ENCODE measurements at places on chromosomes 13 and 19.

DNA sequence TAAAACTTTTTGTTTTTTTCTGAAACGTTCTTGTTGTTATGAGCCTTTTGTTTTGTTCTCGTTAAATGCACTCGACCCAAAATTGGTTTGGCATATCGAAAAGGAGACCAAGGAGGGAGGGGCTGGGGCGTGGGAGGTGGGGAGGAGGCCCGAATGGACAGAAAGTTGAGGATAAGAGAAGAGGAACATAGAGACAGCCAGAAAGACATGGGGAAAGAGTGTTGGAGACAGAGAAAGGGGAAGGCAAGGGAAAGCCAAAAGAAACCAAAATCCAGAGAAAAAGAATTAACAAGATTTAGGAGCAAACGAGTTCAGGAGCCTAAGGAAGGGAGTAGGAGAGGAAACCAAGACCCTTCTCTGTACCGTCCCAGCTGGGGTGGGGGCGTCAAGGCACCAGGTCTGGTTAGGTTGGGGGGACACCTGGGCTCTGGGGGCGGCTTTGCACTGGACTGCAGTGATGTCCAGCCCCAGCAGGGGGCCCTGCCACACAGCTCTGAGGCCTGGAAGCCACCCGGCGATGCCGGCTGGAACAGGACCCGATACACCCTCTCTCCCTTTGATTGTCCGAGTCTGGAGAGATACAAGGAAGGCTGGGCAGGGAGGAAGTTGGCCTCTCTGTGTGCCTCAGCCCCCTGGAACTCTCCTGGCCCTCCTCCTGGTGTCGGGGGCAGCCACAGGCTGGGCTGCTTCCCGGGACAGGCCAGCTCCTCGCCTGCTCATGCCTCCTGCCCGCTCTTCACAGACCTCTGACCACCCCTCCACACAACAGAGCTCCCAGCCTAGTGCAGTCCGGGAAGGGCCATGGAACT lies 11.6 kb upstream of the ASF1B start:
- peak; percentile 29 for DNase-seq

DNA sequence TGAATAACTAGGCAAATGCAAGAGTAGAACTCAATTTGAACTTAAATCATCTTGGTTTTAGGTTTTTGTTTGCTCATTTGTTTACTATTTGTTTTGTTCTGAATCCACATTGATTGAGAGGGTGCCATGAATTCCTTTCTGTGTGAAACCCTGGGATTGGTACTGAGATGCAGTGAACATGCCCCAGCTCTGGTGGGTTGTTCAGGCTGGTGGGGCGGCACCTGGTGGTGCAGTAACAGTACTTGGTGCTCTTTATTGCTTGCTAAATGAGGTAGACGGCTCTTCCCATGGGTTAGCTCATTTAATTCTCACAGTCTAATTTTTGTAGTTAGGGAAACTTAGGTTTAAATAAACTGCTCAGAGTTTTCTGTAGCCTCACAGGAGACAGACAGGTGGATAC lies 48.4 kb downstream of the WASF3 start:
- DNase-seq, result peak; percentile 1

- DNase-seq, result no peak
Observed at GRCh38 chr19:33618884-33619283, 2.9 kb upstream of the CHST8 start.

- DNase-seq, result no peak
Observed at GRCh38 chr19:11092181-11092538, 2.9 kb downstream of the LDLR start.

DNA sequence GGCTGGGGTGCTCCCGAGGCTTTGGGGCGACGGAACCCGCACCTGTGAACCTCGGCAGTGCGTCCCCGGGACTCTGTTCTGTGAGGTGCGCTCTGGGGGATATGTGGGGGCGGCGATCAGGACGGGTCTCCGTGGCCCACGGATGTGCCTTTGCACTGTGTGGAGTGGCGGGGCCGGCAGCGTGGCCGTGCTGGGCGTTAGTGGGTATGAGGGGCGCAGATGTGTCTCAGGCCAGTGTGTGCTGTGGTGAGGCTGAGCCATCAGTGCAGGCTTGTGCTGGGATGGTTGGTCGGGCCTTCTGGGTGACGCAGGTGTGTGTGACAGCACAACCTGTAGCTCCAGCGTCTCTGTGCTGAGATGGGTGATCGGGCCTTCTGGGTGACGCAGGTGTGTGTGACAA lies 16.9 kb downstream of the ZNF331 start:
- DNase-seq, result no peak

- DNase-seq, result no peak
Observed at GRCh38 chr13:36706755-36707154, 32.9 kb downstream of the SERTM1 start.

GRCh38 chr19:52646571-52647217 lies 8.5 kb upstream of the ZNF83 start:
- no peak for DNase-seq

DNA sequence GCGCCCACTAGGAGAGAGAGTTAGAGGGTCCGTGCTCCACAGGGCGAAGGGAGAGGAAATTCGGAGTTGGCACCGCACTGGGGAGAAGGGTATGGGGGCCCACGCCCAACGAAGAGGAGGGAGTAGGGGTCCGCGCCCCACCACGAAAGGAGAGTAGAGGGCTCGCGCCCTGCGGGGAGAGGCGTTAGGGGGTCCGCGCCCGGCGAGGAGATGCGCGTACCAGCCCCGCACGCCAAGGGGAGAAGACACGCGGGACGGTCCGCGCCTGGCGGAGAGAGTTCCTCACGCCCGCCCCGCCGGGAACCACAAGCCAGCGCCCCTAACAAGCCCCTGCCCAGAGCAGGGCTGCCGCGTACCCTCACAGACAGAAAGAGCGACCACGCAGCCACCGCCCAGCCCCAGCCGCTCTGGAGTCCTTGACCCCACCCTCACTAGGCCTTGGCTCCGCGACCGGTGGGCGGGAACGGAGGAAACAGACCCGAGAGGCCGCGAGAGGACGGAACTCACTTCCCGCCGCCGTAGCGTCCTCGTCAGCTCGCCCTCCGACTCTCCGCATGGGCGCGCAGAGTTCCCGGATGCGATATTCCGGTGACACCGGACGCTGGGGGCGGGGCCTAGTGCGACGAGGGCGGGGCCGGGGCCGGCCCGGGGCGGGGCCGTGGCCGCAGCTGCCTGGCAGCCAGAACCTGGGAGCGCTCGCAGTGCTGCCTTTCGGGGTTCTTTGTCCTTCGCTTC lies 20.0 kb upstream of the ZSCAN18 start:
- no peak for DNase-seq

DNA sequence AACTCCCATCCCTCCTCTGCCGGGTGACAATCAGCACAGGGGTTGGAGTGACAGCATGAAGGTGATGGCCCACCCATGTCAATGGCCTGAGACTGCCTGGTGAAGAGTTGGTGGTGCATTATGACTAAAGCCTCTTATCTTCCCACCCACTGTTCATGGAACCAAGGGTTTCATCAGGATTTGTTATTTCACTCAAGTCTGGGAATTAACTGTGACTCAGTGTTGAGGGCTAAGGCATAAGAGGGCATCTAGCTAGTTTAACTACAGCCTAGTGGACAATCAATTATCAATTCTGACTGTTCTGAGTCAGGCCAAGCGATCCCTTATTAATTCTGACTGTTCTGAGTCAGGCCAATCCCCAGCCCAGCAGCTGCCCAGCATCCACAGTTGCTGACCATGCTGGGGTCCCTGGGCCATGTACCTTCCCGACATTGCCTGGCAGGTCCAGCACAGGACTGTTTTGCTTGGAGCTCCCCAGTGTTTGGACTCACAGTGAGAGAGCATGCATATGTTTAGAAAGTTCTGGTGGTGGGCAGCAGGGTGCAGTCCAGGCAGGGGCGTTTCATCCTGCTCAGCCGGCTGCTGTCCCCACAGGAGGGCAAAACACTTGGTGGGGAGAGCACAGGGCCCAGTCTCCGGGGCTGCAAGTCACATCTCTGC lies 65.5 kb downstream of the RASL11A start:
- DNase-seq, result no peak

Measured in SHP77 (cell line).